ENCODE measurements at places on chromosomes 12 and 14.
A peak's percentile ranks its signal among the peaks of the same experiment; 100 is the strongest.

DNA sequence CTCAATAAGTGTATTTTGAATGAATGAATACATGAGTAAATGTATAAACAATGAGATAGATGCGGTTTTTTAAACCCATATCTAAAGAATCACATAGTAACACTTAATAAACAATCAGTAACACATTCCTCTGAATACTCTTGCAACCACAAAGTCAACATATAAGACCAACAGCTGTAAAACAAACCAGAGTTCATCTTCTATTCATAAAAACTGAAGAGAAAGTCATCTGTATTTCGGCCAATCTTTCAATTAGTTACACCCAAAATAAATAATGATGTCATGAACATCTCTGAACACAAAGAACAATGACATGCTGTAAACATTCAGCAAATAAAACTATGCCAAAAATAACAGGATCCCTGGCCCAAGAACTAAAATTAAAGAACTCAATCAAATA is 47.2 kb downstream of the ARMH4 start:
- peak; percentile 48 for DNase-seq

DNA sequence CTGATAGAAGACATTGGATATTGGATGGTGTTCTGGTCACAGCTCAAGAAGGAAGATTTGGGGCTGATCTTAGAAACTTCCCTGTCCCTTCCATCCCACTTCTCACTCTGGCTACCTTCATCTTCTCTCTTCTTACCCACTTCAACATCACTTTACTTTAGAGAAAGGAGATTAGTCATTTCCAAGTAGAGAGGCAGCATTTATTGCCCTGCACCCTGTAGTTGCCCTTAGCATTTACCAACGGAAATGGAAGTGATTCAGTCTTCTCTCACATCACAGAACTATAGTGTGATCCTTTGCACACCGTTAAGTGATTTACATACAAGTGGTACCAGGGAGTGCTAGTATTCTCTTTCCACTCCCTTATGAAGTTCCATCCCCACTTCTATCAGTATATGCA is 52.4 kb downstream of the PHLDA1 start:
- no peak for DNase-seq

DNA sequence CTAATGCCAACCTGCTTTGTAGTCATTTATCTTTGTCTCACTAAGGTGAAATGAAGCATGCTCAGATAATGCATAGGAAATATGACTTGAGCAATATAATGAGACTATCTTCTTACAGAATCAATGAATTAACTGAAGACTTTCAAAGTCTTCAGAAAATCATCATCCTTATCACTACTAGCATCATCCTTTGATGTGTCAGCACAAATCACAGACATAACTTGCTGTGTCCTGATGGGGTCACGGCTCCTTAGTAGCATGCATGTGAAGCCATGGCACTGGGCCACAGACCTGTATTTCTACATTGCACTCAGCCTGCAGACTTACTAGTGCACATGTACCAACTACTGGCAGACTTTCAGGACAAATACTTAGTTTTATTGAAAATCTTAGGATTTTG is 18.9 kb downstream of the TMEM260 start:
- DNase-seq: no peak

- DNase-seq: no peak
Measured at GRCh38 chr12:91801048-91801447, 344.6 kb downstream of the BTG1 start.

GRCh38 chr14:77208979-77209318 is 27.4 kb downstream of the TMEM63C start:
- DNase-seq: no peak

Data from fibroblast of gingiva (primary cell).